ENCODE measurements at places on chromosomes 12 and 14.

DNA sequence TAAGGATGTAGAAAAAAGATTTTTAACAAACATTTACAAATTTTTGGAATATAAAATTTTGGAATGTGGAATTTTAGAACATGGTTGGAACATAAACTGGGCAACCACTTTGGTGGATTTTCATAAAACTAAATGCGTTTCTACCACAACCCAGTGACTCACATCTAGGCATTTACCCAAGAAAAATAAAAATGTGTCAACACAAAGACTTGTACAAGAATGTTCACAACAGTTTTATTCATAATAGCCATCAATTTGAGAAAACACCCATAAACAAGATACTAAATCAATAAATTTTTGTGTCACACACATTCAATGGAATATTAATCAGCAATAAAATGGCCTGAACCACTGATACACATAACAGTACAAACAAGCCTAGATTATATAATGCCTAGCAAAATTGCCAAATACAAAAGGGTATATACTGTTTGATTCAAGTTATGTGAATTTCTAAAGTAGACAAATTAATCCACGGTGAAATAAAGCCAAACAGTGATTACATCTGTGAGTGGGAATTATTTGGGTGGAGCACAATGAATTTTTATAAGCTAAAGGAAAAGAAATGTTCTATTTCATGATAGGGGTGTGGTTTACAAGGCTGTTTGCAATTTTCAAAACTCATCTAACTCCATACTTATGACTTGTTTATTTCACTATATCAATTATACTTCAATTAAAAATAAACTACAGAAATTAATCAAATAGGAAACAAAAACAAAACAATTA, 415.2 kb upstream of the OR4E1 start:
- no peak for DNase-seq

GRCh38 chr12:98438656-98439230, 76.6 kb upstream of the TMPO start:
- no peak for DNase-seq

DNA sequence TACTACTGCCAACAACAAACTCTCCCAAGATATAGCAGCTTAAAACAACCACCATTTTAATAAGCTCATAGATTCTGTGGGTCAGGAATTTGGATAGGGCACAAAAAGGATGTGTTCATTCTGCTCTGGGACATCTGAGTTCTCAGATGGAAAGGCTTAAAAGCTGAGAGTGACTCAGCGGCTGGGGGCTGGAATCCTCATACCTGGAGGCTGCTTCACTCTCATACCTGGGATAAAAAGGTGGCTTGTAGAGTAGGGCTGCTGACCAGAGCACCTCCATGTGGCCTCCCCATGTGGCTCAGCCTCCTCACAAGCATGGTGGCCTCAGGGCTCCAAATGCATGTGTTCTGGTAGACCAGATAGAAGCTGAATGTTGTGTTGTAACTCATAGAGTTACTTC, 20.2 kb upstream of the PELI2 start:
- DNase-seq: no peak

DNA sequence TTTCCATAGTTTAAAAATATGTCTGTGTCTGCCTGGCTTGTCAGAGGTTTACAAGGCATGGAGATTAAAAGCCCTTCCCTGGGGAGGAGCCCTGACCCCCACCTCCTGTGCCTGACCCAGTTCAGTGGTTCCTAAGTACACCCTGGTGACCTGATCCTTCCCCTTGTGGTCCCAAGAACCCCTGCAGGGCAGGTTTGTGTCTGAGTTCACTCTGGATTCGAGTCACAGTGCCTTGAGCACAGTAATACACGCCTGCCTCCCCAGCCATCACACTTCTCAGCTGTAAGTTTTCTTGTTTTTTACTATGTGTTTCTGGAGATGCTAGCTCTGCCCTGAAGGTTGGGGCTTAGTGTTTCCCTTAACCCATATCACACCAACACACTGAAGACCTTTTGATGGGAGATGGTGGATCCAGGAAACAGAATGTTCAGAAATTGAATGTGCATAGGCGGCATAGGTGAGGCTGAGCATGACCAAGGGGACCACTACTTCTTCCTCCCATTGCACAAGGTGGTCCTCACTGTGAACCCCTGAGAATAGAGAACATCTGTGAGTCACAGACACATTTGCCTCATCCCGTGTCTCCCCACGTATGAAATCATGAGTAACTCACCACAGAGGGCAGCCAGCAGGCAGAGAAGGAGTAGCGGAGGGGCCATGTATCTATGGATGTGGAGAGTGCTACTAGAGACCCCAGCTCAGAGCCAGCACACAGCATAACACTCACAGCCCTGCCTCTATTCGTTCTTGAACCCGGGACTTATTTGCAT, 962.9 kb downstream of the TMEM121 start:
- DNase-seq: no peak

GRCh38 chr14:81312289-81312876, 87.7 kb downstream of the STON2 start:
- DNase-seq: no peak
